DMS153 (cell line): ENCODE measurements at places on chromosomes 3 and 15.

DNA sequence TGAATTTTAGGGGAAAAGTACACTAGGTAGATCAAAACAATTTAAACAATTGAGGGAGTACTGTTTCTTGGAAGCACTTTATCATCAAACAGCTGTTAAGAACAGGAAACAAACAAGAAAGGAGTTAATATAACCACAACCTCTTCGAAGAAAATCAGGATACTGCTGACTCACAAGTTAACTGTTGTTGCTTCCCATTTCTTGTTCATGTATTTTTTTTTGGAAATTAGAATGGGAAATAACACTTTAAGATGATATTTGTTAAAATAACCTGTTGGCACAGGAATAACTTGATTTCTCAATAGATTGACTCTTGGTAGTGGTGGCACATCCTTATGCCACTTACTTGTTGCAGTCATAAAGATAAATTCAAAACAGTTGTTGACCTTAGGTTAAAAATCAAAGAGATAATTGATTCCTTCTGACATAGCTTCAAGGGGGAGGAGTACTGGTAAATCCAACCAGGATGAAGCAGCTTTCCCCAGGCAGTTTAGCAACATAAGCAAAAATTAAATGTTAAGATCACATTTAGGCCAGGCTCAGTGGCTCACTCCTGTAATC is 3.3 kb downstream of the BNIP2 start:
- no peak for DNase-seq

DNA sequence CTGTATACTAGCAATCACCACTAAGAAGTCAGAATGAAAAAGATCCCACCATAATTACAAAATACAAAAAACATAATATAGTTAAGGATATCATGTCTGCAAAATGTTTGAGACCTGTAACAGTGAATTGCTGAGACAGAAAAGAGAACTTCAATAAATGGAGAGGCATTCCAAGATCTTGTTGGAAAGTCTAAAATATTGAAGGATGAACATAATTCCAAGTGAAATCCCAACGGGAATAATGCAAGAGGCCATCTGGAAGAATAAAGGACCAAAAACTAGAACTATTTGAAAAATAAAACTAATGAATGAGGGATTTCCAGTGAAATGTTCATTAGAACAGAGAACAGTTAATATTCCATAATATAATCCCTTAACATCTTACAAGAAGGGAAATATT is 110.9 kb downstream of the COL6A6 start:
- no peak for DNase-seq

GRCh38 chr15:37094333-37094914 is 5.9 kb downstream of the MEIS2 start:
- DNase-seq, result no peak

- no peak for DNase-seq
Observed at GRCh38 chr3:13785853-13786436, 93.9 kb downstream of the WNT7A start.

GRCh38 chr15:63708126-63708772 is 111.1 kb downstream of the FBXL22 start:
- DNase-seq, result no peak

- DNase-seq, result no peak
Observed at GRCh38 chr15:75641603-75642002, 1.6 kb upstream of the IMP3 start.

DNA sequence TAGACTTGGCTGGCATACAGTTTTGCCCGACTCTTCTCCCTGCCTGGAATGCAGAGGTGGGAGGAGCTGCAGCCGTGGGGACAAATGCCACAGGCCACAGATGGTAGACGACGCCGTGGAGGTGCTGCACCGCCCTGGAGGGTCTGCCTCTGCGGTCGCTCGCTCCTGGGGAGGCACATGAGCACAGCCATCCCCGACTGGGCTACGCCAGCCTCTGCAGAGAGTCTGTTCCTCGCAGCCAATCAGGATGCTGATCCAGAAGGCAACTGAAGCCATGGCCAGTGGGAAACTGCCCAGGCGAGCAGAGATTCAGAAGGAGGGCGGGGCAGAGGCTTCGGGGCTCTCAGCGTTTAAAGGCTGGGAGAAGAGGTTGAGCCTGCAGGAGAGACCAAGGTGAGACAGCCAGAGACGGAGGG is 11.9 kb upstream of the LRRC15 start:
- DNase-seq, result no peak
